ENCODE measurements at places on chromosomes 4 and X. TPM values are rescaled to one million over a fixed set of nuclear protein-coding genes. Genes with fewer than 3 reads are reported as not detected.

GRCh38 chr4:68907788-68908700 is 43.6 kb downstream of the UGT2A3 start:
- DNase-seq, result no peak

GRCh38 chr4:168524006-168524405 is 27.2 kb downstream of the PALLD start:
- no peak for DNase-seq

- no peak for DNase-seq
These were observed 192.2 kb upstream of the LEF1 start for GRCh38 chr4:108360754-108361445.

- no peak for DNase-seq
These were observed 216.9 kb upstream of the S100G start for GRCh38 chrX:16433021-16433420.

GRCh38 chr4:75683482-75684155 is 10.4 kb upstream of the G3BP2 start:
- no peak for DNase-seq

Gene FGD1
- total RNA-seq, result 1.0 TPM
